ENCODE measurements at places on chromosomes 7 and 10.

DNA sequence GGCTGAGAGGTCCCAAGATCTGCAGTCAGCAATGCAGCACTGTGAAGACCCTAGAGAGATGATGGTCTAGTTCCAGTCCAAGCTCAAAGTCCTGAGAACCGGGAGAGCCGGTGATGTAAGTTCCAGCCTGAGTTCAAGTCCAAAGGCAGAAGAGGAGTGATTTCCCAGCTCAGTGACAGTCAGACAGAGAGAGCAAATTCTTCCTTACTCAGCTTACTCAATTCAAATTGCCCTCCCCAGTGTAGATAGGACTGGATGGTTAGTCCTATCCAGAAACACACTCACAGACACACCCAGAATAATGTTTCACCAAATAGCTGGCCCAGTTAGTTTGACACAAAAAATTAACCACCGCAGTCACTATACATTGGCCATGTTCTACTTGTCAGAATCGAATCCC is 185.5 kb upstream of the MYO3A start:
- DNase-seq: no peak

GRCh38 chr7:65953001-65953720 is 28.9 kb downstream of the GUSB start:
- no peak for DNase-seq

DNA sequence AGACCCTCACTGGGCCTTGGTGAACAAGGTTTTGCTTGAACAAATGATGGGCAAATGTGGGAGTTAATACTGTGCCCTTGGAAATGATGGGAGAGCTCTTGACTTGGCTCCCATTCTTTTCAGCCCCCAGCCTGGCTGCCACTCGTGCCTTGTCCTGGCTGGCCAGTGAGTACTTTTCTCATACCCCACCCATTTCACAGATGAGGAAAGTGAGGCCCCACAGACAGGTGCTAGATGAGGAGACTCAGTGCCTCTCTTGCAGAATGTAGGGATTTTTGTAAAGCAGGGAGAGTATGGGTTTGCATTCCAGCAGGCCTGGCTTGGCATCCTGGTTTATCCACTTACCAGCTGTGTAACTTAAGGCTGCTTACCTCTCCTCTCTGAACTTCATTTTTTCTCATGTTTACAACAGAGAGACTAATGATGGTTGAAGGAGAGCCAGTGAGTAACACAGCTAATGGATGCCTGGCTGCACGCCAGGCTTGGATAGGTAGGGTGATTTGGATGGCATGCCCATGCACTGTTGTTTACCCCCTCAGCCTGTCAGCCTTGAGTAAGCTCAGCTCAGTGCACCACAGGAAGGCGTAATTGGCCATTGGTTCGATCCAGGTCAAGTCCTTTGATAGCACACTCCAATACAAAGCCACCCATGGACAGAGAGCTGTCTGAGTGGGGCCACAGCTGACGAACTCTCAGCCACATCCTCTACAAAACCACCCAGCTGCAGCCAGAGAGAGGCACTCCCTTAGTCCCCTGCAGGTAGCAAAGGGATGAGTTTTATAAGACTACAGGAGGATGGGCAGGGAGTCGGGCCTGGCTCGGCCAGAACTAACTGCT is 436.8 kb downstream of the RPS24 start:
- DNase-seq: peak; percentile 79

- DNase-seq: no peak
Measured at GRCh38 chr7:127667017-127667670, 15.2 kb downstream of the SND1 start.

All from NCI-H187 treated with DMSO at 0.1 percent for 48 hours (cell line).